Skeletal muscle cell (primary cell): ENCODE measurements at places on chromosomes 16 and 17.

DNA sequence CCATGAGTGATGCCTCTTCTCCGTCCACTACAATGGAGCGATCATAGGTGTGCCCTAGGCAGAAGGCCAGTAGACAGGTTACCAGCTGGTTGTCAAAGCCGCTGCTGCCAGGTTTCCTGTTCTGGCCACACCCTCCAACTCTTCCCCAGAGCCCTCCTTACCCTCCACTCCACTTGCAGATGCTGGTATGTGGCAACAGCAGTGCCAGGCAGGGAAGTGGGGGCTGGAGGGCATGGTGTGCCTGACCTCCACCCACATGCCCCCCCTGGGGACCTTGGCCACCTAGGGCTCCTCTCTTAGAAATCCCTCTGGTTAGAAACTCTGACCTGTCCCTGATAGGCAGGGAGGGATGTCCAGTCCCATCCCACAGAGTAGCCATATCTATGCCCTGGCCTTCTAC lies 1.5 kb downstream of the RRAD start:
- DNase-seq, result no peak

GRCh38 chr17:75269844-75270217 lies 1.2 kb downstream of the MIF4GD start:
- no peak for DNase-seq

GRCh38 chr16:25064937-25065336 lies 46.6 kb upstream of the LCMT1 start:
- DNase-seq, result no peak

DNA sequence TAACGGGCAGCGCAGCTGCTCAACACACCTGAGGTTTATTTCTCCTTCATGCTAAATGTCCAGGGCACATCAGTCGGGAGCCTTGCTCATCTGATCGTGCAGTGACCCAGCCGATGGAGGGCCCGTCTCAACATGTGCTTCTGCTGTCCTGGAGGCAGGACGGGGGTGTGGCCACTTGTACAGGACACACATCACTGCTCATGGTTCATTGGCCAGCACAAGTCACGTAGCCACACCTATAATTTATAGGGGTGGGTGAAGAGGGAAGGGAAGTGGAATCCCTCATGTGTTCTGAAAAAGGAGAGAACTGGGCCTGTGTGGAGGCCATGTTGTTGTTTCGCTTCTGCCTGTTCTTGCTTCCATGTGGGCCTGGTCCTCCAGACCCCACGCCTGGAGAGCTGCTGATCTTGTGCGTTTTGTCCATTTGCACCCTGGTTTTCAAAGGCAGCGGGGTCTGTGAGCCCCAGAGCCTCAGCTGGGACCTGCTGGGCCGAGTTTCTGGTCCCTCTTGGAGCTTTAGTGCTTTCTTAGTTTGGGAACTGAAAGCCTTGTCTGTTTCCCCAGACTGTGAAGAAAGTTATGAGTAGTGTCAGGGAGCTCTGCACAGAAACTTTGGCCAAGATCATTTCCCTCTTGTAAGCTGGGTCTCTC lies 60.5 kb downstream of the CMIP start:
- no peak for DNase-seq

DNA sequence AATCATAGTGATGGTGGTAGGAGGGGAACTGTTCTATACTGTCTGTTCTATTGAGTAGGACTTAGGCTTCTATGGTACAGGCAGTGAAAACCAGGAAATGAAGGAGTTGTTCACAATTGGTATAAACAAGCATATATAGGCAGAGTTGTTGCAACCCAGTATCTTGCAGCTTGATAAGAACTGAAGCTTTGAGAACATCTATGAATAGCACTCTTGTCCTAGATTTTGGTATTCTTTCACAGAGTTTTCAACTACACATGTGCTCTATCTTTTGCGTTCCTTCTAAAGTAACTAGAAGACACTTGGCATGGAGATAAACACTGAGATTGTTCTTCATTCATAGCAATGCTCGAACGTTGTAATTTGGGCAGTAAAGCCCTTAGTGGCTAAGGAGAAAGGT lies 91.8 kb downstream of the KCNJ2 start:
- no peak for DNase-seq

GRCh38 chr16:7107436-7107835 lies 225.2 kb upstream of the RBFOX1 start:
- no peak for DNase-seq

- DNase-seq, result no peak
These were observed 338.0 kb downstream of the WWOX start for GRCh38 chr16:78437352-78437968.

- no peak for DNase-seq
These were observed 269.9 kb downstream of the SHISA9 start for GRCh38 chr16:13171313-13171712.

GRCh38 chr17:29124925-29125273 lies 55.3 kb downstream of the MYO18A start:
- no peak for DNase-seq

GRCh38 chr17:3889325-3890012 lies 3.4 kb downstream of the CAMKK1 start:
- DNase-seq, result no peak

DNA sequence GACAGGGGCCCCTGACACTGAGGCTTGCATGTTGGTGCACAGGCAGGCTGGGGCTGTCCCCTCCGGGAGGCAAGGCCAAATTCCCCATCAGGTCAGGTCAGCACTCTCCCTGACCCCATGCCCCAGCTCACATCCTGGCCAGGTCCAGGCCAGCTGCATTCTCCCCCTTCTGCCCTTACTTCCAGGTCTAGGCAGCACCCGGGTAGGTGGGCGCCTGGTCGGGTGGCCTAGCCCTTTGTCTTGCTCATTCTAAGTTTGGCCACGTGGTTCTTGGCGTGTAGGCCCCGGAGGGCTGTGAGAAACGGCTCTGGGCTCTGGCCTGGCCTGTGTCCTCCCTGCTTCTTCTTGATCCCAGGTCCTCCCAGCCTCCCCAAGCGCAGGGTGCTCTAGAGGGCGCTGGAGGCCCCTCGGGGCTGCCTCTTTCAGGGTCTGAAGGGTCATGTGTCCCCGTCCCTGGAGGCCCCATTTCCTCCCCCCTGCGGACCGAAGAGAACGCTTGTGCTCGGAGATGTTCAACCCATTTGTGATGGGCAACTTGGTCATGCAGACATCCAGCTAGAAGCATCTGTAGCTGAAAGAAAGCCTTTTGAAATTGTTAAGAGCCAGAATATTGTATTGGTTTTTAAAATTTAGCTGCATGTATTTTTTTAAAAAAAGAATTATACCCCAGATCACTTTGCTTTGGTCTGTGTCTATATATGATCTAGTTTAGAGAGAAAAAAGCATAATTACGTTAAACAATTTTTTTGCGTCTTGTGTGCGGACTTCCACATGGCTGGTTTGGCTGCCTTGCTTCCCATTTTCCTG lies 6.7 kb downstream of the BAHCC1 start:
- no peak for DNase-seq

DNA sequence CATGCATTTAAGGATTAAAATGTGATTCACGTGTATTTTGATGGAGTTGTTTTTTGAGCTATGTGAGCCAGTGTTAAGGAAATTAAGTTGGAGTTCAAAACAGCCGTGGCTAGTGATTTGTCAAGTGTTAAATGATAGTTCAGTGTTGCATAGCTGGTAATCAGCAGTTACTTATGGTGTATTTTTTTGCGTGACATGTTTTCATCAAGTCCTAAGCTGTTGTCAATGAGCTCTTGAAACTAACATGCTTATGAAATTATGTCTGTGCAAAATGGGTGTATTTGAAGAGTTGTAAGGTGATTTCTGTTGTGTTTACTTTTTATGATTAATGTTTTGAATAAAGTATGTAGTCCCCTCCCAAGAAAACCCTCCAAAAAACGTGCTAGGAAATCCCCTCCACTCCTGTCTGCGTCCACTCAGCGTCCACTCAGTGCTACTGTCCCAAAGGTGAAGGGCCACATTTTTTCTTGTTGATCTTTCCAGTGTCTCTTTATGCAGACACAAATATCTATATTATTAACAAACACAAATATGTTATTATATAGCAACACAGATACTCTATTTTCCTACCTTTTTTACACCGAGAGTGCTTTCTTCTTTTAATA lies 30.0 kb downstream of the USP10 start:
- DNase-seq, result no peak

DNA sequence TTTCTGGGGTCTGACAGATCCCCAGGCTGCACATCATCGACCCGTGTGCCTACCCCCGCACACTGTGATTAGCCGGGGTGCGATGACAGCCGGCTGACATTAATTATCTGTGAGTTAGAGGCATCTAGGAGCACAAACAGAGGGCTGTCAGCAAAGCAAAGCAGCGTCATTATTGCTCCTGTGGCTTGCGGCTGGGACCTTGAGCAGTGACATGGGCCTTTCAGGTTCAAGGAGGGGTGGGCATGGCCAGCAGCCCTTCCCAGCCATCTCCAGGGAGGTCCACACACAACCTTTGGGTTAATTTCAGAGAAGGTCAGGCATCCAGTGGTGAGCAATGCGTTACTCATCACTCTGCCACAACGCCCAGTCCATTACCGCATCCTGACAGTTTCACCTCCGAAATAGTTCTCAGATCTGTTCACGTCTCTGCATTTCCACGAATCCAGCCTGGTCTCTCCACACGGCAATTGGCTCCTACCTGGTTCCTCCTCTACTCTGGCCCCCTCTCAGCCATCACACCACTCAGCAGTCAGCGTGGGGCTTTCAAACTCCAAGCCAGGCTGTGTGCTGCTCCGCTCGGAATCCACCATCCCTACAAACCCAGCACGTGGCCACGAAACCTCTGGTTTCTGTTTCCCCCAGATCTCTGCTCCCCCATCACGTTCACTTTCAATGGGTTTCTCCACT lies 249.7 kb upstream of the C16orf82 start:
- DNase-seq, result no peak

- DNase-seq, result peak; percentile 41
These were observed 30.8 kb downstream of the FA2H start for GRCh38 chr16:74743668-74744299.

DNA sequence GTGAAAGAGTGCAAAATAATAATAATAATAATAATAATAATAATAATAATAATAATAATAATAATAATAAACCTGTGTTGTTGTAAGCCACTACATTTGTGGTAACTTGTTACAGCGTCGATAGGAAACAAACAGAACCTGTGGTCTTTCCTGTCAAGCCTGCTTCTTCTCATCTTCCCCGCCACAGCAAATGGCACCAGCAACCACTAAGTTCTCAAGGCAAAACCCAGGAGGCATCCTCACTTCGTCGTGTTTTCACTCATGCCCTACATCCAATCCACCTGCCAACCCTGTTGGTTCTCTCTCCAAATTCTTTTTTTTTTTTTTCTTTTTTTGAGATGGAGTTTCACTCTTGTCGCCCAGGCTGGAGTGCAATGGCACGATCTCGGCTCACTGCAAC lies 34.2 kb downstream of the ITGAE start:
- DNase-seq, result no peak

GRCh38 chr17:3385869-3386816 lies at the start of gene OR3A2:
OR3A2 (minus strand) TSS chr17:3386308.
- DNase-seq, result no peak

DNA sequence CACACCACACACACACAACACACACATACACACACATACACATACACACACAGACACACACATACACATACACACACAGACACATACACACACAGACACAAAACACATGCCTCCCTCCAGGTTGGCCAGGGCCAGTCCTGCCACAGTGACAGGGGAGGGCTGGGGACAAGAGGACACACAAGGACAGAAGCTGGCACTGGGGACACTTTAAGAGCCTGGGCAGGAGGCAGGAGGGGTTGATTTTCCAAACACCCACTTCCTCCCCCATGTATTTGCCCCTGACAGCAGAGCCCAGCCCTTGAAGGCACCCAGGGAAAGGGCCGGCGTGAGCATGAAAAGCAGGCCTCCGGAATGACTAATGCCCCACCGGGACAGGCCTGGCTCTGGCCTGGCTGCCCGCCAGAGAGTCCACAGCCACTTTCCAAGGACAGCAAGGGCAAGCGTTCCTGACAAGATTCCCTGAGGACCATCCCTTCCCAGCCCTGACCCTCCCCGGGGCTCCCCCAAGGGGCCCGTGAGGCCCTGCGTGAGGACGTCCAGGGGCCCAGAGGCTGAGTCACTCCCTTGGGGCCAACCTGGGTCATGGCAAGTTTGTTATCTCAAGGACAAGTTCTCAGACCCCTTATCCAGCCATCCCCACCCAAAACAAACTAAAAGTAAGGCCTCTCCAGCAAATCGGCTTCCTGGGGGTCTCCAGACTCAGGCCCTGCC lies 235.6 kb downstream of the ZNF423 start:
- DNase-seq, result peak; percentile 32

DNA sequence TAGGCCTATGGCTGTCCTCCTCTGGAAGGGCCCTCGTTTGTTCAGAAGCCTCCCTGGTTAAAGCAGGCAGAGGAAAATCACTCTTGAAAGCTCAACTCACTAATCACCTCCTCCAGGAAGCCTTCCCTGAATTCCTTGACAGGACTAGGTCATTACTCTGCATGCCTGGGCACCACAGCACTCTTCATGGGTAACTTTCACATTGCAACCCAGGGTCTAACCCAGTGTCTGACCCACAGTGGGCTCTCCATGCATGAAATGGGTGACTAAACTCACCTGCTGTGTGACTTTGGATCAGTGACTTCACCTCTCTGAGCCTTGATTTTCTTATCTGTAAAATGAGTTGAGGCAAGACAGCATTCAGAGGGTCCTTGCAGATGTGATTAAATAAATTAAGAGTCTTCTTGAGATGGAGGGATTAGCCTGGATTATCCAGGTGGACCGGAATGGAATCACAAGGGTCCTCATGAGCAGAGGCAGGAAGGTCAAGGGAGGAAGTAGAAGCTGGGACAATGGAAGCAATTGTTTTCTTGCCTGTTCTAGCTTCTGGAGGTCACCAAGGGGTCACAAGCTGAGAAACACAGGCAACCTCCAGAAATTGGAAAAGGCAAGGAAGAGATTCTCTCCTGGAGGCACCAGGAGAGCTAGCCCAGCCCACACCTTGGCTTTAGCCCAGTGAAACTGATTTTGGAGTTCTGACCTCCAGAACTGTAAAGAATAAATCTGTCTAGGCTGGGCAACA lies 3.8 kb upstream of the RAI1 start:
- DNase-seq, result no peak

DNA sequence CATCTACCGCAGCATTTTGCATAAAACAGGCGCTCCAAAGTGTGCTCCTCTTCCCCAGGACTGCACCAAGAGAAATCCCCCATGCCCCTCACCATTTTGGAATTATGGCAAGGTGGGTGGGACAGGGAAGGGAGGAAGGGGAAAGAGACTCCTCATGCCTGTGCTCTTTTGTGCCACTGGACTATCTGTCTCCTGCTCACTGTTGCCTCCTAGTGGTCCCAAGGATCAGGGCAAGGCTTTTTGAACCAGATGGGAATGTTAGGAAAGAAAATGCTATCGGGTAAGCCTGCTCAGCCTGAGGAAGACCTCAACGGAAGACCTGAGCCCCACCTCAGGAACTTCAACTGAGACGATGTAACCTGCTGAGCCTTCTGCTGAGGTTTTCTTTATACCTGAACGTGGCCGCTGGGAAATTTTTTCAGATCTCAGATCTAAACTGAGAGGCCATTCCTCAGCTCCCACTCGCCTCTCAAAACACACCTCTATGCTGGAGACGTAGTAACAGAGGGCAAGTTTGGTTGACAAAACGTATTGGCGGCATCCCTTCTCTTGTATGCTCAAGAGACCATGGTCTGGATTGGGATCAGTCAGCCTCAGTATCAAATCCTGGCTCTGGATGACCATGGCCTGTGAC lies 58.3 kb downstream of the SPACA3 start:
- no peak for DNase-seq
